A172 (cell line): ENCODE measurements at places on chromosomes 7 and 10.
A peak's percentile ranks its signal among the peaks of the same experiment; 100 is the strongest.

DNA sequence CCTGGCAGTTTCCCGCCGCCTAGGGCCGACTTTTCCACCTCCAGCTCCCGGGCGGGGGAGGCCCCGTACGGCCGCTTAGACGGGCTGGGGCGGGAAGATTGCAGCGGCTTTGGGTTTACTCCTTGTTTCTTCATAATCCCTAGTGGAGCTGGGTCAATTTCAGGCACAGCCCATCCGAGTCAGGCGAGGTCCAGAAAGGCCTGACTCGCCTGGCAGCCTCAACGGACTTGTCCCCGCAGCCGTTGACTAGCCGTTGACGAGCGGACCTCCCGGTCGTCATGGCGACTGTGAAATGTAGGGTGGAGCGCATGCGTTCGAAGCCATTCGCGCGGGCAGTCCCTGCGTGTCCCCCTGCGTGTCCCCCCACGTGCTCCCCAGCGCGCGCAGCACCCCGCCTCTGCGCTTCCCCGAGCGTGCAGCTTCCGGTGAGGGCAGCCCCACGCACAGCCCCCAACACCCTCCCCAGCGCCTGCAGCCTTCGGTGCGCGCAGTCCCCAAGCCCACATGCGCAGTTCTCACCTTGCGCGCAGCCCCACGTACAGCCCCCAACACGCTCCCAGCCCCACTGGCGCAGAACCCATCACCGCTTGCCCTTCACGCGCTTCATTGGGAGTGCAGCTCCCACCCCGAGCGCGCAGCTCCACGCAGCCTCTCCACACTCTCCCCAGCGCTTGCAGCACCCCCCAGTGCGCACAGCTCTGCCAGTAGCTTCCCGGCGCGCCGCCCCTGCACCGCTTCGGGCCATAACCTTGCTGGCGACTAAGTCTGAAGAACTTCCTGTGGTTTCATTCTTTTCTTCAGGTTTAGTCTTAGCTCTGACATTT lies 67.8 kb downstream of the TBX20 start:
- peak; percentile 44 for DNase-seq

GRCh38 chr7:11830582-11831155 lies 1.3 kb downstream of the THSD7A start:
- DNase-seq, result peak; percentile 21

DNA sequence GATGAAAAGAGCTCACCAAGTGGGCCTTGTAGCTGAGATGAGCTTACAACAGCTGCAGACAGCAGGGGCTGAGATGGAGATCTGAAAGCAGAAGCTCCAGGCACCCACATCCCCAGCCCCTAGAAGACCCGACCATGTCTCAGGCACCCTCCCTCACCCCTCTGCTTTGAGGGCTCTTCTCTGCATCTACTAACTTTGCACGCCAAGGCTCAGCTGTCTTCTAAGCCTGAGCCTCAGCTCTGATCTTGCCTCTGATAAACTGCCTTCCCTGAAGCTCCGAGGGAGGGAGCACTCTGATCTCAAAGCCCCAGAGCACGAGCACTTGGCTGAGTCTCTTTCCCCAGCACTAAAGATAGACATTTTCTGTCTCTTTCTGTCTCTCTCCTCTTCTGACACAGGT lies 42.0 kb downstream of the ANXA8 start:
- no peak for DNase-seq

DNA sequence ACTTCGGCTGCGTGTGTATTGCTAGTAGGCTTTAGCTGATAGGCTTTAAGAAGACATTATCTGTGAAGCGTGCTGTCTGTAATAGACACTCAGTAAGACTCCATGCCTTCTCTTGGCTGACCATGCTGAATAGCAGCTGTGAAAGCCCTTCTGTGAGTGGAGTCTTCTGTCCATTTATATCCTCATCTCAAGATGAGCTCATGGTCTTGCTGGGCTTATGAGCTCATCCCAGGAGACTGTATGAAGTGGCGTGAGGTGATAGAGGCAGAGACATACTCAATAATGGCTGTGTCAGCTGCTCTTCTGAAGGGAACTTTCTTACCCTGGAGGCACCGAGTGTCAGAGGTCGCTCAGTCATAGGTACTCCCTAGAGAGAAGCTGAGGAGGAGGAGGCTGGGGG lies 111.5 kb downstream of the SH2D4B start:
- no peak for DNase-seq

- no peak for DNase-seq
Observed at GRCh38 chr10:24916365-24916764, 36.0 kb downstream of the PRTFDC1 start.

DNA sequence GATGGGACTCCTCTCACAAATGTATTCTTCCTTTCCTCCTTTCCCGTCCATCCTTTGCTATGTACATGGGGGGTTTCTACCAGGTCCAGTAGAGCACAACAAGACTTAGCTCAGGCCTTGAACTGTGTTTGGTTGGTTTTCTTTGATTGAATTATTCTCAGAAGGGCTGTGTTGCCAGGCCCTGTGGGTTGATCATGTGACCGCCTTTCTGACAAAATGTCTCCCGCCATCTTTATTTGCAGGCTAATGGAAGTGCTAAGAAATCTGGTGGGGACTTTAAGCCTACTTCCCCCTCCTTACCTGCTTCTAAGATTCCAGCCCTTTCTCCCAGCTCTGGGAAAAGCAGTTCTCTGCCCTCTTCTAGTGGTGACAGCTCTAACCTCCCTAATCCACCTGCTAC lies 178.1 kb downstream of the ARHGAP21 start:
- DNase-seq, result no peak

DNA sequence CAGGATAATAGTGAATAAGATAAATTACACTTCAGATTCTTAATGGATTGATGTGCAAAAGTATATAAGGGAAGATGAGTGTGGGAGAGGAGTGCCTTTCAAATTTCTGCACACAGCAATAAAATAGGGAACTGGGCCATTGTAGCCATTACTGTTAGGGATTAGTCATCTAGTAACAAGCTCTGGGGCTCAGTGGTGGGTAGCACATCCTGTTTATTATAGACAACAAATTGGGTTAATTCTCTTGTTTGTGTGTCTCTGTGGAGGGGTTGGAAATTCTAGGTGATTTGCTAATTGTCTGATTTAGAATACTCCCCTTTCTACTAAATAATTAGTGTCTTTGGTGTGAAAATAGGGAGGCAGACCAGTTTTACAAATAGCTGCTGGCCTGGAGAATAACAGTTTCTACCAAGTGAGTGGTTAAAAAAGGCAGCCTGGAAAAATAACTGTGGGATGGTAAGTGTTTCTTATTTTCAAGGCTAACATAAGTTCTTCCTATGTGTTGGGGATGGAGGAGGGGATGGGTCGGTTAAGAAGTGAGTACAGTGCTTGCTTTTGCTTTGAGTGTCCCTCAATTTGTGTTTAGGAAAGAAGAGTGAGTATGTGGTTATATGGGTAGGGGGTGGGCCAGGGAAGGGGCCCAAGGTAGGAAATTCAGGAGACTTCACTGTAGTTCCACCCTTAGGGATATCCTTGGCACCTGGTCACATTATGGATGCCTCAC lies 43.3 kb upstream of the TMEM248 start:
- peak; percentile 13 for DNase-seq

GRCh38 chr7:68601826-68602225 lies 996.4 kb upstream of the AUTS2 start:
- DNase-seq, result no peak

- DNase-seq, result no peak
Observed at GRCh38 chr10:54983255-54983654, 182.2 kb upstream of the PCDH15 start.

DNA sequence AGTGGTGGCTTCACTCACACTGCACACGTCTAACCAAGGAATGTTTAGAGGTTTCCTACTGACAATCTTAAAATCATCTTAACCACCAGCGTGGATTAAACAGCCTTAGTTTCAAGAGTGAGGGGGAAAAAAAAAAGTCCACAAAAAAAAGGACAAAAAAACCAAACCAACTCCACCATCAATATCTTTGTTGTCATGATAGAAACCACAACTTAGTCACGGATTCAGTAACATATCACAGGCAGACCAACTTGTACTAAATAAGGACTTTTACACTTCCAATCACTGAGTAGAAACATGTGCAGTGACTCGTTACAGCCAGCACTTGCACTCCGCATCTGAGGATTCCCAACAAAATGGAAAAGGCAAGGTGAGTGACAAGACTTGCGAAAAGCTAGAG lies 46.5 kb downstream of the FAM171A1 start:
- DNase-seq, result peak; percentile 38

DNA sequence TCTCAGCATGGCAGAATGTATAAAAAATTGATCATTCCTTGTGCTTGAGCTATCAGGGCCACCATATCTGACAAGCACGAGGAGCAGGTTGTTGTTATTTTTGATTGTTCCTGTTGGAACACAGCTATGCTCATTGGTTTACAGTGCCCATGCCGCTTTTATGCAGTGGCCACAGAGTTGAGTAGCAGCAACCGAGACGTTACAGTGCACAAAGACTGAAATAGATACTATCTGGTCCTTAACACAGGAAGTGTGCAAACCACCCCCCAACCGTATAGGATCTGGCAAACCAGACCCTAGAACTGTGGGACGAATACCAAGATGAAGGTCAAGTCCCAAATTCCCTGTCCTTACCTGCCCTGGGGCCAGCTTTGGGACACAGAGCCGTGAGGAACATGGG lies 216.6 kb downstream of the KLF6 start:
- DNase-seq, result no peak

DNA sequence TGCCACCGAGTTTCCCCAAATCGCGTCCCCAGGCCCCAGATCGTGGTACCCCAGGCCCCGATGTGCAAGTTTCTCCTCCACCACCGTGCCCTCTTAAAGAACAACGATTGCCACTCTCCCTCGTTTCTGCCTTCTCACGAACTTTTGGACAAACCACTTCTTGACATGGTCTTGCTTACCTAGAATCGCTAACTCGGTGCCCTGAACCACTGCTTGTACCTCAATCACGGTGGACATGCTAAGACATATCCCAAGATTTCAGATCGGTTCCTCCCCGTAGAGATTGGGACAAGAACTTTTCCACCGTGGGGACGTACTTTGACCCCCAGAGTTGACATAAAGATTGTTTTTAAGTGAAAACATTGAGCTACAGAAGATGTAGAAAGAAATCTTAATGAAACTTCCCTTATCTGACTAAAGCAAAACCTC lies 477 bp upstream of the ZC3HAV1 start:
- DNase-seq, result no peak

- no peak for DNase-seq
Observed at GRCh38 chr10:42874713-42875387, 92.3 kb downstream of the BMS1 start.

DNA sequence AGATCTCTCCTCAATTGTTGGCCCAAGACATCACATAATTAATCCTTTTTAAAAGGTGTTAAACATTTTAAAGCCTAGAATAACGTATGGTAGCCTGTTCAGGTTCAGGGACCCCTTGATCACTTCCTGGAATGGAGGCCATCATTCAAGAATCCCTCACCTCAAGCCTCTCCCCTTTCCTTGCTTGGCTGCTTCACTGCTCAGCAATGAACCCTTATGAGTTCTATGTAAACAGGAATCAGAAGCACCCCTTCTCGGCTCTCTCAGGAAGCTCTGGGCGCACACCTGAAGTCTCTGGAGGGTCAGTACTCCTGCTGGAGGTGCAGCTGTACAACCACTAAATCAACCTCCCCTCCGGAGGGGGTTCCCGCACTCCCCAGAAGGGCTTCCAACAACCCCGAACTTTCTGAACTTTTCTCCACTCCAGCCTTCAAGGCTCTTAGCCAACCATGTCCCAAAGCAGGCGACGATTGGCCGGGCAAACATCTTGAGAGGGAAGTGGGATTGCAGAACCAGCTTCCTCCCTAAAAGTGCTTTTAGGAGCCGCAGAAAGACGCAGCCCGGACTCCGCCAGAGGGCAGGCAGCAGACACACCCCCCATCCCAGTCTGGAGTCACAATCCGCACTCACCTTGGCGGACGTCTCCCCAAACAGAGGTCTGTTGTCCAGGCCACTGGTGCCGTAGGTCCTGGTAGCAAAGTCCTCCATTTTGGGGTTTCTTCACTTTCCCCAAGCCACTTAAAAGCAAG lies 562 bp downstream of the TMEM243 start:
- DNase-seq, result no peak

DNA sequence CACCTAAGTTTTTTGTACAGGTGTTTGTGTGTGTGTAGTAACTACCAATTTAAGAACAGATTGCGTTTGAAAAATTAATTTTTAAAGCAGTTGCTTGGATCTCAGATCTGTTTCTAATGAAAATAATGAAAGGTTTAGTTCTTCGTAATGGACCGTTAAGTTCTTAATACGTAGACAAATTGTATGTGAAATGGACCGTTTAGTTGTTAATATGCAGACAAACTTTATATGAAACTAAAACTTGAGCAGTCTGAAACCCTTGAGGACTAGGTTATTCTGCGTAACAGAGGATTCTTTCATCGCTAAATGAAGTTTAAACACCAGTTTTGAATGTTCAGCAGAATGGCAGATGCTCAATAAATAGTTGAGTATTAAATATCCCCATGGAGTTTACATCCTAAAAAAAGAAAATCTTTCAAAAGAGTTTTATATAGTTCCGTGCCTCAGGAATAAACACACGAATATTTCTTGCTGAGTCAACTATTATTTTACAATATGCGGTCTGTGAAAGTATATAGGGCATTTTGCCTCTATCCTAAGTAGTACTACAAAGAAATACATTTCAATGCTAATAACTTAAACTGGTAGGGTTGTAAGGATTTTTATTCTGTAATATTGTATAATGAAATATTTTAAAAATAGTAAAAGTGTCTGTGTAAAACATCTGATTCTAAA lies 1.2 kb downstream of the DBF4 start:
- peak; percentile 1 for DNase-seq

- no peak for DNase-seq
Observed at GRCh38 chr7:8131694-8132605, 130.0 kb downstream of the ICA1 start.

GRCh38 chr10:132516771-132517725 lies 20.5 kb upstream of the INPP5A start:
- peak; percentile 93 for DNase-seq

DNA sequence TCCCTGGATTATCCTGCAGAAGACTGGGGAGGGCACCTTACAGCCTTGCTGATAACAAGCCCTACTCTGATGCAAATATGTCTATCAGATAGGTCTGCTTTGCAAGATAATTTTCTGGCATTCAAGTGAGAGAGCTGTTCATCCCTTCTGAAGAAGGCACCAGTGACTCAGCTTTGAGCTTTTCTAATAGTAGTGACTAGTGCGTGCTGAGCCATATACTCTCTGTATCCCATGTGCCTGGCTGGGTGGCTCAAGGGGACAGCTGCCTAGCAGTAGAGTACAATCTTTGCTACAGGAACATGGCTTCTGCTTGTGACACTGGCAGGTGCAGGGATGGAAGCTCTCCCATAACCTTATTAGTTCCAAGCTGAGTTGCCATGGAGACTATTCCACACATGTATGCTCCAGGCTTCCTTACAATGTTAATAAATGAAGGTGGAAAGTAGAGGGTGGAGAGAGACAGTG lies 35.0 kb upstream of the ABCB4 start:
- no peak for DNase-seq

DNA sequence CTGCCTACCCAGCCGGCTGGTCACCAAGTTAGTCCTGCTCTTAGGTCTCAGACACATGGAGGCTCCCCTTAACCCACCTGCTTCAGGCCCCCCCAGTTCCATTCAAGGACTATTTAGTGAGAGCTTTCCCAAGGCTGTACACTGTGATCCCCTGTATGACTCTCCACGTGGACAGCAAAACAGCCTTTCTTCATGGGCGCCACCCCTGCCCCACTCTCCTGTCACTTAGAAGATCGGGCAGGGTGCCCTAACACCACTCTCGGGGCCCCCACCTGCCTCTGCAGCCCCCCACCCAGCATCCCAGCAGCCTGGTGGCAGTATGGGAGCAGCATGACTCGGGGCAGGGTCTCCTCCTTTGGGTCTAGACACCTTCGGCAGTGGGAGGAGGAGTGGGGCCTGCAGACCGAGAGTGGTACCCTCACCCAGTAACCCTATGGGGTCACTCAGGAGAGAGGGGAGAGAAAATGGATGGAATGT lies 116.6 kb downstream of the PTPN20 start:
- DNase-seq, result no peak
